Peyer's patch (tissue), 4 donors: ENCODE measurements at places on chromosomes 5 and 9.

- no peak for DNase-seq
These were observed 12.8 kb downstream of the MTREX start for GRCh38 chr5:55320571-55320970.

DNA sequence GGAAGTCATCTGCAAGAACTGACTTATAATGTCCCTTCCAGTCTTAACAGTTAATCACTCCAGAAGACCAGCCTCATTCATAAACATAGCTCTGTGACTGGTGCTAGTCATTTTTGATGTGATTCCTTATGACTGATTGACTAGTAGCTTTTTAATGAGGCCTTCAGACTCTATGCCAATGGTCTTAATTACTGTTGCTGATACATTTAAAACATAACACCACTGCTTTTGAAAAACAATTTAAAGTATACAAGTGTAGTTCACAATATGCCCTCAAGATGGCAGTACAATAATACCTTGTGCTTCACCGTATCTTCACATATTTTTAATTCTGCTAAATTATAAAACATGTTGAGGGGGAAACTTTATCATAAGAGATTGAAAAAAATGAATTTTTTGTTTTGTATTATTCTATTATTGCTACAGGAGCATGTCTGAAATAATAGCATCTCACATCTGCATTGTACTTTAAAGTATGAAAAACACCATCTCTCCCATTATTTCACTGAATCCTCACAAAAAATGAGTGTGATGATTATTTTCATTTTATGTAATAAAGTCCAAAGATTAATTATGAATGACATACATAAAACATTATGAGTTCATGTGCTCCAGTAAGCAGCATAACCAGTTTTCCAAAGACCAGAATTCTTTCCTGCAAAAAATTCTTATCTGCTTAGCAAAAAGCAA is 55.2 kb upstream of the SHISAL2B start:
- no peak for DNase-seq

- no peak for DNase-seq
These were observed 10.7 kb upstream of the FAM193B start for GRCh38 chr5:177565046-177565445.

GRCh38 chr5:80238097-80238496 is 17.8 kb downstream of the SERINC5 start:
- no peak for DNase-seq

DNA sequence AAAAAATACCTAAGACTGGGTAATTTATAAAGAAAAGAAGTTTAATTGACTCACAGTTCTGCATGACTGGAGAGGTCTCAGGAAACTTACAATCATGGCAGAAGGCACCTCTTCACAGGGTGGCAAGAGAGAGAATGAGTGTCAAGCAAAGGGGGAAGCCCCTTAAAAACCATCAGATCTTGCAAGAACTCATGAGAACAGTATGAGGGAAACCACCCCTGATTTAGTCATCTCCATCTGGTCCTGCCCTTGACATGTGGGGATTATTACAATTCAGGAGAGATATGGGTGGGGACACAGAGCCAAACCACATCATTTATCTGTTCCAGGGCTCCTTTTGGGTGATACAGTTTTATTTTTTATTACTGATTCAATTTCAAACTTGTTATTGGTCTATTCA is 23.2 kb upstream of the ADAMTS16 start:
- DNase-seq, result no peak

DNA sequence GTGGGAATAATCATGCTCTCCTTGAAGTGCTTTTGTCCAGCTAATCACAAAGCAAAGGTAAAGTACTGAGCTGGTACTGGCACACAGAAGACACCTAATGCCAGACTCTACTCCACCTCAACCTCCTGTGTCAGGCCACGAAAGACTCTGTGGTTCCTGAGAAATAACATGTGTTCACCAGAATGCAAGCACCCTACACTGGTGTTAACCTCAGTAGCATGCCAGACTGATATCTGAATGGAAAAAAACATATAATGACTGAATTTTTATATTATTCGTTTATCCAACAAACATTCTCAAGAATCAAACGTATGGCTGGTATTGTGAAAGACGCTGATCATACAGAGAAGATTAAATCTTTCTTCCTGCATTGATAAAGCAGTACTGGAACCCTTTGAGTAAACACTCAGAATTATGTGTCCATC is 97.1 kb upstream of the IFNE start:
- no peak for DNase-seq

GRCh38 chr9:20865347-20865746 is 166.1 kb downstream of the HACD4 start:
- no peak for DNase-seq

GRCh38 chr9:118940473-118940872 is 428.8 kb downstream of the BRINP1 start:
- no peak for DNase-seq

GRCh38 chr5:82620957-82621600 is 342.9 kb upstream of the RPS23 start:
- DNase-seq, result no peak

GRCh38 chr5:178126556-178126955 is 4.3 kb upstream of the RMND5B start:
- DNase-seq, result no peak

DNA sequence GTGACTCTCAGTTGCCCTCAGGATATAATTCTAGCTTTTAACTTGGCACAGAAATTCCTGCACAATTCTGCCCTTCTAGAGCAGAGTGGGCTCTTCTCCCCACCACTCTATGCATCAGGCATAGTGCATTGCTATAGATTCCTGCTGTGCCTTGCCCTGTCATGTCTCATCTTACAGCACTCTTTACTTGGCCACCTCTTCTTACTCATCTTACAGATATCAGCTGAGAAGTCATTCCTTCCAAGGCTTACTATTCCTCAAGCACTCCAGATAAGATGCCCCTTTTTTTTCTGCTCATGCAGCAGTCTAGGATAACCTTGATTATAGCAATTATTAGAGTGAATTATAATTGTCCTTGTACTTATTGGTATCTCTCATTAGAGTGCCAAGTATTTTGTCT is 5.6 kb downstream of the FAM221B start:
- DNase-seq, result no peak
